Iris pigment epithelial cell (primary cell): ENCODE measurements at places on chromosomes 5 and 9.

GRCh38 chr5:112146323-112147226 is 272.5 kb downstream of the EPB41L4A start:
- DNase-seq, result peak; percentile 93

- DNase-seq, result peak; percentile 49
These were observed 14.2 kb downstream of the TCERG1 start for GRCh38 chr5:146461319-146461718.

- DNase-seq, result no peak
These were observed 8.0 kb downstream of the VDAC1 start for GRCh38 chr5:133996683-133997252.

- DNase-seq, result peak; percentile 97
These were observed 113.8 kb downstream of the RPS23 start for GRCh38 chr5:82164176-82164976.

DNA sequence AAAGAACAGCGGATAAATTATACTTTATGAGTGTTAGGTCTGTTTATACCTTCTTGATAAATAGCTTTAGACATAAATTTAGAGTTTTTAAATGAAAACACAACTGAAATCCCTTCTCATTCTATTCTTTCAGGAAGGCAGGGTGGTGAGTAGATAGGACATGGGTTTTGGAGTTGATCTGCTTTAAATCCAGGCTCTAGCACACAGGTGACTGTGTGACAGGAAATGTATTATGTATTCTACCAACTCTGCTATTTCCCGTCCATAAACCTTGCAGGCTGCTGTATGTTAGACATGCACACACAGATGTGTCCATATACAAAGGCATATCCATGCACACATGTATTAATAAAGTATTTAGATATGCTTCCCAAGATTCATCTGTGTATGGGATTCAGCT is 19.3 kb upstream of the CARTPT start:
- no peak for DNase-seq

- DNase-seq, result no peak
These were observed 217.6 kb downstream of the NDUFS4 start for GRCh38 chr5:53777864-53778618.
